ENCODE measurements at places on chromosomes 7 and 10. TPM values are rescaled to one million over a fixed set of nuclear protein-coding genes. Genes with fewer than 3 reads are reported as not detected.

HMX2 gene
- not detected for total RNA-seq

AGBL3 gene
- total RNA-seq: 0.99 TPM

SPAG6 gene
- total RNA-seq: 0.35 TPM

GRCh38 chr10:98055841-98056516, 25.6 kb upstream of the CRTAC1 start:
- no peak for DNase-seq

DNA sequence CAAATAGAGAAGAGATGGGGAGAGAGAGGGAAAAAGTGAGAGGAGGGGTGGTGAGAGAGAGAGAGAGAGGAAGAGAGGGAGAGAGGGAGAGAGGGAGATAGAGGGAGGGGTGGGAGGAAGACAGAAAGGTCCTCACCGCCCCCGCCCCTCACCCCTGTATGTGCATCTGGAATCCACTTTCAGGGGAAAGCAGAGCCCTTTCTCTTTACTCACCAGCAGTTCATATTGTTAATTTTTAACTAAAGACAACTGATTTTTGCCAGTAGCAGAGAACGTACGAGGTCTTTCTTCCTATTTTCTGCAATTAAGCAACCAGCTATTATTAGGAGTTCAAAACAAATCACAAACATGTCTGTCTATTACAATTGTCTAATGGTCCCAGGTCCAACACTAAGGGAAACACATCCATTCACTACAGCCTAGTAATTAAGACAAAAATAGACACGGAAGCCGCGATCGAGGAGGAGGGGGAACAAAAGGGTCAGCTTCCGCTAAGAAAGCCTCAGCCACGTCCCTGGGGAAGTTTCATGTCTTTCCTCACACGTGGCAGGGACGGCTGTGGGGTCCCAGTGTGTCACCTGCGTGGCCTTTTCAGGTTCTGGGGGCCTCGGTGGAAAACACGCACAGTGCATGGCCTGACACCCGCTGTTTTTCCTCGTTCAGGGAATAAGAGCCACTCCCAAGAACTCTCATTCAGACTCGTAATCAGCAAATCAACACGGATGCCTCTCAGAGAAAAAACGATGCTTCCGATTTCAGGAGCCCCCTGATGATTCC, 572.0 kb downstream of the PTPRN2 start:
- no peak for DNase-seq

- DNase-seq: peak; percentile 51
Measured at GRCh38 chr7:2527505-2528467, 8.2 kb downstream of the LFNG start.

DNA sequence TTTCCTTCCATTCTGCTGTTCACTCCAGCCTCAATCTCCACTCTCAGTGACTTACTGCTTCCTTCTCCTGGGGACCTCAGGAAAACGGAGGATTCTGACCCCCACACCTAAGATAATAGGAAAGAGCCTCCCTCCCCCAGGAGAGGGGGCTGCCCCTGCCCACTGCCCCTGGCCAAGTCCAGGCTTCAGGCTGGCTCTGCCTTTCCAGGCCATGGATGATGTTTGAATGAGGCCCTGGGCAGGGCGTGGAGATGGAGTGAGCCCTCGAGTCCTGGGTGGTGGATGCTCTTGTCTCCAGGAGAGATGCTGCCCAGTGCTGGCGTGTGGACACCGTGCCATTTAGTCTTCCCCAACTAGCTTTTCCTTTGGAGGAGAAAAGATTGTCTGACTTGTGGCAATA, 106.9 kb downstream of the INSYN2A start:
- no peak for DNase-seq

DNA sequence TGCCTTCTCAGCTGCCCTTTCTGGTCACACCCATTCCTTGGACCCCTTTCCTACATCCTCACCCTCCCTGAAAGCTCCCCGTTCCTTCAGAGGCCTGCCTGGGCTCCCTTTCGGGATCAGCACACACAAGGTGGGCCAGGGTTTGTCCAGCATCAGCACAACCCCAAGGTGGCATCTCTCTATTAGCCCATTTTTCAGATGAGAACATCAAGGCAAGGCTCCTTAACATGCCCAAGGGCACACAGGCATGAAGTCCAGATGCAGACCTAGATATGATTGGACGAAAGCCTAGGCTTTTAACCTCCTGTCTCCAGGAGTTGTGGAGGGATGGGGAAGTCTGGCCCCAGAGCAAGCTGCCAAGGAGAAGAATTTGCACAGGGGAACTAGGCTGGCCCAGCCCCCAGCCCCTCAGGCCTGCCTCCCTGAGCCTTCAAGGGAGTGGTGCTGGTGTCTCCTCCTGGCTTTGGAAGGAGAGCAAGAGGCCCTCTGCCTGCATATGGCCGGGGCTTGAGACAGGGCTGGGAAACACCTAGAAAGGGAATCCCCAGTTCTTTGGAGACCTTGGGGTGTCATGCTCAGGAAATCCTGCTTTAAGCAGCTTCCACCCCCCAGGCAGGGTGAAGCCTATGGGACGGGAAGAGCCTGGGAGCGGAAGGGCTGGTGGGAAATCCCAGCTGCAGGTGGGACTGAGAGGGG, 9.0 kb upstream of the VSIR start:
- DNase-seq: no peak

GRCh38 chr7:91852263-91852741, 28.2 kb downstream of the MTERF1 start:
- no peak for DNase-seq

GRCh38 chr7:116691664-116692063, 19.7 kb downstream of the MET start:
- DNase-seq: no peak

- DNase-seq: no peak
Measured at GRCh38 chr10:1657479-1657878, 79.8 kb downstream of the ADARB2 start.

DNA sequence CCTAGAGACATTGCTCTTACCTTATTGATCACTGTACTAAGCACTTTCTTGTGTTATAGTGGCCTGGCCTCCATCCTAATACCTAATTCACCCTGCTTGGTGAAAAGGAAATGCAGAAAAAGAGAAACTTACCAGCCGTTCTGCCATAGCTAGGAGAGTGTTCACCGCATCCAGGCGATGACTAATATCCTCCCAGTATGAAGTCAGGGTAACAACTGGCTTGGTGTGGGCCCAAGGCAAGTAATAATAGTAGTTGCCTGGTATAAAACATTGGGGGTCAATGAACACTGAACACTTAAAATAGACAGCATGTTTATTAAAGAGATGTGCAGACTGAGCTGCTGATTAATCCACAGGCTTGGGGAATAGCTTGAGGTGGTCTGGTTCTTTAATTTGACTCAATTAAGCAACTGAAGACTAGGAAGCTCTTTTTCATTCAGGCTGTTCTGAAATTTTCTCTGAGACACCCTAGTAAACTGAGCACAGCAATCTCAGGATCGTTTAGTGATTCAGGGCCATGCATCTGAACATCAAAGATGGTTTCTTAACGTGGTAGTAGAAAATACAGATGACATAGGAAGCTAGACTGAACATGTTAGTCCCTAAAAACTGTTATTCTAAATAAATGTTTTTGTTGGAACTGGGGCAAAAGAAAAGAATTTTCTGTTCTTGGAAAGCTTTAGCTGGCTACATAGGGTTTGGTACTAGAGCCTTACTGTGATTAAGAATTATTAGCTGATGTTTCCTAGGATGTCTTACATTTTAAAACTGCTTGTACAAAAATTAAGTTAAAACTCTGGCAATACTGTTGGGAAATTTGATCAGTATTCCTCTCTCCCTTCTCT, 102.2 kb downstream of the MYOF start:
- DNase-seq: no peak

GRCh38 chr10:71213761-71214440, 1.5 kb downstream of the UNC5B start:
- DNase-seq: no peak

GRCh38 chr10:62599161-62599560, 205.4 kb upstream of the ADO start:
- no peak for DNase-seq

DNA sequence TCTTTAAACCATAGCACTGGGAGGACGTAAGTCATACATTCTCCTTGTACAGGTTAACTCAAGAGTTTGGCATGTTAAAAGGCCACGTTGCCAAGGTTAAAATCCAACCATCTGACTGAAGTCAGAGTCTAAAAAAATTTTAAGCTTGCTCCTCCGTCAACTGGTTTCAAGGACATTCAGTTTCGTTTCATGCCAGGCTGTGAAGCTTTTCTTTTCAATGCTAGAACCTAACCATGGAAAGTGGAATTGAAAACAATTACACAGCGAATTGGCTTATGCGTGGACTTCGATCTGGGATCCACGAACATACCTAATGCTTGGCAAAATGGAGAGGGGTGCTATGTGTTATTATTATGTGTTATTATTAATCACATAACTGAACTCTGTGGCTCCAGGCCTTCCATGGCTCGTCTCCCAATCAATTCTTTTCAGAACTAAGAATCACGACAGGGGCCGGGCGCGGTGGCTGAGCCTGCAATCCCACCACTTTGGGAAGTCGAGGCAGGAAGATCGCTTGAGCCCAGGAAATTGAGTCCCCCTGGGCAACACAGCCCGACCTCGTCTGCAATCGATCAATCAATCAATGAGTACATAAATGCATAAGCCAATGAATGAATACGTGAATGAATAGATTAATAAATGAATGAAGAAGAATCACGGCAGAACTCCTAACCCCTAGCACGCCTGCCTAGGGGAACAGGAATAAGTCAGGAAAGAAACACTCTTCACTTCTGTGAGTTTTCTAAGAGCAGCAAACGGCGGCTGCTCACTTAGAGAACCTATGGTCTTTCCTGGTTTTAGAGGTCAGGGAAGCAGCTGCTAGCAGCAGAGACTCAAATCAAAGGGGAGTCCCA, 733 bp upstream of the ARL5B start:
- peak; percentile 51 for DNase-seq

DNA sequence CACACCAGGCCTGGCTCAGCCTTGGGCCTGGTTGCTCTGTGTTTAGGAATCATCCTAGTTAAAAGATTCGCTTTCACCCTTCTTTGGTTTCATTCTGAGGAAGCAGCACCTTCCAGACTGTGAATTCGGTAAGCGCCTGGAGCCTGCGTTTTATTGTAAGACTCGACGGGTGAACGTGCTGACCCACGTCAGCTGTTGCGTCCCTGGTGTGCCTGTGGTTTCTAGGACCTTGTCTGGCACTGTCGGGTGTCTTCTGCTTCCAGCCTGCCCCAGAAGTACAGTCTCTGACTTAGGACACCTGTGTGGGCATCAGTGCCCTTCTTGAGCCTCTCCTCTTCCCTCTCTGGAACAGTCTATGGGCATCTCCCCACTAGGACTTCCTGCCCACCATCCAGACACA, 26.3 kb downstream of the MKI67 start:
- no peak for DNase-seq

DNA sequence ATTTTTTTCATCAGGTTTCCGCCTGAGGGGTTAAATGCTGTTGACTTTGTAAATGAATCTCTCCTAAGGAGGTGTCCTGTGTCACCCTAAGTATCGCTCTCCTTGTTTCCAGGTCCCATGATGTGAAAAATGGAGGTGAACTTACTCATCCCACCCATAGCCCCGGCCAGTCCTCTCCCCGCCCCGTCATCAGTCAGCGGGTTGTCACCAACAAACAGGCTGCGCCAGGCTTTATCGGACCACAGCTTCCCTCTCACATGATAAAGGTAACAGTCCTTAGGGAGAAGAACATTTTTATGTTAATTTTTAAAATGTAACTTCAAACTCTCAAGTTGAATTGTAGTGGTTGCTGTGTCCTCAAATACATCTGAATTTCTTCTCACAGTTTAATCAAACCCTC, 116.5 kb downstream of the ANKRD61 start:
- no peak for DNase-seq

DNA sequence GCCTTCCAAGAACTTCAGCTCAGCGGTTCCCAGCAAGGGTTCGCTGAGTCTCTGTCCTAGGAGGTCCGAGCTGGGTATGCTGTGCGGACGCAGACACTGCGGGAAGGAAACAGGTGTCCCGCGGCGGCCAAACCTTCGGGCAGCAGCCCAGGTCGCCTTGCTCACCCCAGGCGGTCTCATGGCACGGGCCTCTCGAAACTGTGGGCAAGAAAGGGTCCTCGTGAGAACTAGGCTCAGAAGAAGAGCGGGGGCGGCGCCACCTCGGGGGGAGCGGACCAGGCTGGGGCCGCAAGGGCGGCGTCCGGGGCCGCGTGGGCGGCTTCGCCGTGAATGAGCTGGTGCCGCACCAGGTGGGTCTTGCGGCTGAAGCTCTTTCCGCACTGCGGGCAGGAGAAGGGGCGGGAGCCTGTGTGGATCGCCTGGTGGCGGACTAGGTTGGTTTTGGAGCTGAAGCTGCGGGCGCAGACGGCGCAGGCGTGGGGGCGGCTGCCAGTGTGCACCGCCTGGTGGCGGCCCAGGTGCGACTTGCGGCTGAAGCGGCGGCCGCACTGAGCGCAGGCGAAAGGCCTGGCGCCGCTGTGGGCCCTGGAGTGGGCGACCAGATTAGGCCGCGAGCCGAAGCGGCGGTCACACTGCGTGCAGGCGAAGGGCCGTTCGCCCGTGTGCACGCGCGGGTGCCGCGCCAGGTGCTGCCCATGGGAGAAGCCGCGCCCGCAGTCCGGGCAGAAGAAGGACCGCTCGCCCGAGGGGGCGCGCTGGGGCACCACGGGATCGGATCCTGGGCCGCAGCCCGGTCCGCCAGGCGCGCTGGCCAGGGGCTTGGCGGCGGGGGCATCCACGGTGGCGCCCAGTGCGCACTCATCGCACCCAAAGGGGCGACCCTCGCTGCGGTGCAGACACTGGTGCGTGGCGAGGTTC, 8.6 kb downstream of the ZNF467 start:
- no peak for DNase-seq

- no peak for DNase-seq
Measured at GRCh38 chr10:132045324-132045723, 20.4 kb upstream of the JAKMIP3 start.

DNA sequence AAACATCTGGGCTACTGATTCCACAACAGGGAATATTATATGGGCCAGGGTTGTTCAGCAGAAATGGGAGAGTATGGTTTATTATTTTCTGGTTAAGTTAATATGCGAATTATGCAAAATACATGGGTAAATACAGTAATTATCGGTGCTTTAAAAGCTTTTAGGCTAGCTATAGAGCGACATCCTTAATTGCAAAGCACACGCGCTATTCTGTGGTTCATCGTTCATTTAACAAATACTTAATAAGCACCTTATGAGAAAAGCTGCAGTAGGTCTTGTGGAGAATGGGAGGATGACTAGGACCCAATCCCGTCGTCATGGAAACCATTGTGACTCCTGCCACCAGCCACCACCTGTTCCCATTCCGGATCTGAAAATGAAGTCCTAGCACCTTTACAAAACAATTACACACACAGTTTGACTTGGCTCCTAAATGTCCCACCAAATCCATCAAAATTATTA, 623 bp upstream of the CEP41 start:
- no peak for DNase-seq

GRCh38 chr10:121961456-121961855, 13.6 kb downstream of the NSMCE4A start:
- no peak for DNase-seq

GRCh38 chr7:140903741-140904480, 20.8 kb downstream of the BRAF start:
- DNase-seq: no peak

Data from natural killer cell (primary cell).